Progenitor cell of endocrine pancreas (in vitro differentiated cells): ENCODE measurements at places on chromosomes 2 and 18. TPM values are rescaled to one million over a fixed set of nuclear protein-coding genes. Genes with fewer than 3 reads are reported as not detected.

Gene MAP3K19
- total RNA-seq = not detected in 2 replicates

Gene FAM161A
- total RNA-seq = 19.0 and 23.7 TPM in 2 replicates

Gene HOXD9
- not detected in 2 replicates for total RNA-seq

Gene KLHL29
- total RNA-seq = 4.4 and 5.5 TPM in 2 replicates

GRCh38 chr18:38007676-38008330 lies 442.2 kb upstream of the CELF4 start:
- H3K27me3 ChIP-seq = peaks cover 2% of the 10 kb centered on the region
- peaks cover 4% of the 10 kb centered on the region for H3K4me1 ChIP-seq
- no peaks in the 10 kb centered on the region for H3K36me3 ChIP-seq
- no peak overlapping the region for H3K4me3 ChIP-seq
- DNase-seq = no peak

- H3K4me1 ChIP-seq = peaks cover 2% of the 10 kb centered on the region
- H3K36me3 ChIP-seq = no peaks in the 10 kb centered on the region
- H3K4me3 ChIP-seq = no peak overlapping the region
- DNase-seq = no peak
- no peak overlapping the region for H3K27ac ChIP-seq
These were observed 118.4 kb upstream of the LYPD1 start for GRCh38 chr2:132788310-132788838.

DNA sequence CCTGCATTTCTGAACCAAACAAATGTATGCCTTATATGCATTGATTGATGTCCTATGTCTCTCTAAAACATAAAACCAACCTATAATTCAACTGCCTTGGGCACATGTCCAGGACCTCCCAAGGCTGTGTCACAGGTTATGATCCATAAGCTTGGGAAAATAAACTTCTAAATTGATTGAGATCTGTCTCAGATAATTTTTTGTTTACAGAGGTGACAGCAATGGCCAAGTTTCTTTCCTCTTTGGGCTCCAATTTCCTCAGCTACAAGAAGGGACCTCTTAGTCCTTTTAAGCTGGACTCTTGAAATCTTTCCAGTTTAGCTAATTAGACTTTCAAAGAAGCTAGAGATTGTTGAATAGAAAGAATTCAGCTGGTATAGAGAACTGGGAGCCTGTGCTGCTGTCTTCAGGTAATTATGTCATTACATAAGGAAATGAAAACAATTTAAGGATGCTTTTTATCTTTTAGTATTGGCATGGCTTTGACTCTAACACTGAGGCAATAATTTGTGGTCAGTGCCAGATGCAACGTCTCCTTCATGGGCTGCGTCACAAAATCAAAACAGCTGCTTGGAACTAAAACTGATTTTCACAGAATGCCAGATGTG lies 412.1 kb upstream of the TRIB2 start:
- no peak for DNase-seq
- peaks cover 6% of the 10 kb centered on the region for H3K27me3 ChIP-seq
- no peak overlapping the region for H3K4me3 ChIP-seq
- peaks cover 25% of the 10 kb centered on the region for H3K4me1 ChIP-seq

DNA sequence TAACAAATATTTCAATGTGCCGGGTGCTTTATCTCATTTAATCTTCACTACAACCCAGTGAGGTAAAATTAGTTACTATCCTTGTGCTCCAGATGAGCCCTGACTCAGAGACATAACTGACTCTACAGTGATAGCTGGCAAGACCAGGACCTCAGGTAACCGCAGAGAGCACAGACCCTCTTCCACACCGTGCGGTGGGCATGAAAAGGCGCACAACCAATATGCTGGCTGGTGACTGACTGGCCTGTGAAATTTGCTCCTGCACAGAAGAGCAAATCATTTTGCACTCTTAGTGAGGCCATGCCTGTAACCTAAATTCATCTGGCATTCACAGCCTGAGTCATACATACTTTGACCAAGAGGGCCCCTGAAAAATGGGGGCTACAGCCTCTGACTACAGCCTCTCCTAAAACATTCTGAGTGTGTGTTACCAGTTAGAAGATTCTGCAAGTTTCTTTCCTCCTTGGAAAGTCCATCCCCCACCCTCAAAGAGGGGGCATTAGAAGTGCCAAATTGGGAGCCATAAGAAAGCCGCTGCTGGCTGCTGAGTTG lies 22.4 kb upstream of the MSGN1 start:
- no peak overlapping the region for H3K4me3 ChIP-seq
- no peaks in the 10 kb centered on the region for H3K4me1 ChIP-seq
- H3K27me3 ChIP-seq = peaks cover 22% of the 10 kb centered on the region
- H3K27ac ChIP-seq = no peak overlapping the region
- H3K36me3 ChIP-seq = no peaks in the 10 kb centered on the region

DNA sequence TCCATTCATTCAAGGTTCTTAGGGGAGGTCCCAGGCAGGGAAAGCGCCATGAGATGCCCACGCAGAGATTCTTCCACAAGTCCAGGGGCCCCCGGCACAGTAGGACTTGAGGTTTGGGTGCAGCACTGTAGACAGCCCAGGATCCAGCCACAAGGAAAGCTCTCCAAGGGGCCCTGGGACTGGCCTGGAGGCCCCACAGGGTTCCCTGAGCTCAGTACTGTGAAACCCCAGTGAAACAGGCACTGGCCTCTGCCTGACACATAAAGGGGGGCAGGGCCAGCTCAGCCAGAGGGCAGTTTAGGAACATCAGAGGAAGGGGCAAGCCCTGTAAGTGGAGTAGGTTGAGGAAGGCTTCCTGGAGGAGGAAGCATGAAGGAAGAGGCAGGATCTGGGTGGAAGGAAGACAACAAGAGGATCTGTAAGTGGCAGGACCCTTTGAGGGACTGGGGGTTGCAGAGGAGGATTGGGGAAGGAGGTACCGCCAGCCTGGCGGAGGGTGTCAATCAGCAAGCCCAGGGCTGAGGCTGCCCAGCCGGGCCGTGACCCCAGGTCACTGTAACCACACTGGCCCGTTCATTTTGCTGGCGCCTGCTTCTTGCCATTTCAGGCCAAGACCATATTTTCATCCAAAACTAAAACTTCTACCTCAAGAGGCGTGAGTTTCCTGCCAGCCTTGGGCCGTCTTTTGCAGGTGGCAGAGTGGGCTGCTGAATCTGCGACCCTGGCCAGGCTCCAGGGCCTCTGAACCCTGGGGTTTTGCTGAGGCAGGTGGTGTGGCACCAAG lies 175.2 kb downstream of the SMAD7 start:
- peaks cover 3% of the 10 kb centered on the region for H3K36me3 ChIP-seq
- no peak overlapping the region for H3K27ac ChIP-seq
- no peaks in the 10 kb centered on the region for H3K27me3 ChIP-seq
- H3K4me3 ChIP-seq = no peak overlapping the region

DNA sequence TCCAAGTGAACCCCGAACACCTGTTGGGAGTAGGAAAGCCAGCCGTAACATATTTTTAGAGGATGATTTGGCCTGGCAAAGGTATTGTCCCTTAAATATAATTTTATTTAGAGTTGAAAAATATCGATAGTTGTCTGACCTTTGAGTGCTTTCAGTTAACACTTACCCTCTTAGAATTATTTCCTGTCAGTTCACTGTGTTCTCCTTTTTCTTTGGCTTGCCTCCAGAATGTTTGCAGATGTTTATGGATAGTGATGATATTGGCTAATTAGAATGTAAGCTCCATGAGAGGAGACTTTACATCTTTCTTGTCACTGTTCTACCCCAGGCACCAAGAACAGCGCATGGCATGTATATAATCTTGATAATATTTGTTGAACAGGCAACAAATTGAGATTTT lies 19.8 kb downstream of the PIKFYVE start:
- H3K4me3 ChIP-seq = no peak overlapping the region
- H3K27me3 ChIP-seq = no peaks in the 10 kb centered on the region
- DNase-seq = no peak
- H3K4me1 ChIP-seq = peaks cover 13% of the 10 kb centered on the region
- no peak overlapping the region for H3K27ac ChIP-seq
- H3K36me3 ChIP-seq = peaks cover 33% of the 10 kb centered on the region

- H3K36me3 ChIP-seq = no peaks in the 10 kb centered on the region
- H3K27ac ChIP-seq = no peak overlapping the region
- no peak for DNase-seq
These were observed 166.9 kb upstream of the KLF7 start for GRCh38 chr2:207332480-207333212.
